ENCODE measurements at places on chromosomes 2 and 18.

DNA sequence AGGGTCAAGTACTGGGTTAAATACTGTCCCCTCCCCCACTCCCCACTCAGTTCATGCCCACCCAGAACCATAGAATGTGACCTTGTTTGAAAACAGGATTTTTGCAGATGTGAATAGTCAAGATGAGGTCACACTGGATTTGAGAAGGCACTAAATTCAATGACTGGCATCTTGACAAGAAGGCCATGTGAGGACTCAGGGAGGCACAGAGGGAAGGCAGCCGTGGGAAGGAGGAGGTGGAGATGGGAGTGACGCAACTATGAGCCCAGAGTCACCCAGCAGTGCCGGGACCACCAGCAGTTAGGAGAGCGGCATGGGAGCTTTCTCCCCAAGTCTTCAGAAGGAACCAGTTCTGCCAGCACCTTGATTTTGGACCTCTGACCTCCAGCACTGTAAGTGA, 257.3 kb downstream of the BCL2 start:
- DNase-seq: no peak

- DNase-seq: no peak
Measured at GRCh38 chr2:45119855-45120254, 110.6 kb upstream of the SIX2 start.

GRCh38 chr2:225740086-225740485, 340.6 kb downstream of the NYAP2 start:
- no peak for DNase-seq

- DNase-seq: no peak
Measured at GRCh38 chr2:143482316-143482715, 353.1 kb downstream of the ARHGAP15 start.

GRCh38 chr2:84851876-84852275, 29.0 kb downstream of the TRABD2A start:
- DNase-seq: no peak

- no peak for DNase-seq
Measured at GRCh38 chr2:69538249-69538648, 101.0 kb upstream of the NFU1 start.

- no peak for DNase-seq
Measured at GRCh38 chr2:42856891-42857632, 64.7 kb upstream of the HAAO start.

GRCh38 chr2:43169099-43169945, 57.1 kb downstream of the ZFP36L2 start:
- DNase-seq: peak; percentile 66

GRCh38 chr2:144448389-144449027, 71.4 kb downstream of the ZEB2 start:
- DNase-seq: no peak

- DNase-seq: no peak
Measured at GRCh38 chr2:68431316-68431972, 35.6 kb downstream of the FBXO48 start.

DNA sequence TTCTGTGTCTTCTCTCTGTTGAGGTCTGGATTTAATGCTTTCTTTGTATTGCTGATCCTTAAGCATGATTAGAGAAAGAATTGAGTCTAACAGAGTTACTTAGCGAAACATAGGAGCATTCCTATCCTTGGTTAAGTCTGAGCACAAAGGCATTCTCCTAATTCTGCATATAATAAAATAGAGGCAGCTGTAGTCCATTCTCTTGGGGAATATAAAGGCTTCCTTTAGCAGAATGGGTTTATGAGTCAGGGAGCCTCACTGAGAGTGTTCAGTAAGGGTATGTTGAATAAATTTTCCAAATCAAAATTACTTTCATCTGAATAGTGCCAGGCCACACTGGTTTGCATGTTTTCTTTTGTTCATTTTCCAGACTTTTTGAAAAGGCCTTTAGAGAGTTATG, 101.5 kb downstream of the GALNT1 start:
- DNase-seq: no peak

- no peak for DNase-seq
Measured at GRCh38 chr2:28357948-28358667, 34.5 kb upstream of the FOSL2 start.

- DNase-seq: no peak
Measured at GRCh38 chr2:203500951-203501350, 34.1 kb downstream of the RAPH1 start.

DNA sequence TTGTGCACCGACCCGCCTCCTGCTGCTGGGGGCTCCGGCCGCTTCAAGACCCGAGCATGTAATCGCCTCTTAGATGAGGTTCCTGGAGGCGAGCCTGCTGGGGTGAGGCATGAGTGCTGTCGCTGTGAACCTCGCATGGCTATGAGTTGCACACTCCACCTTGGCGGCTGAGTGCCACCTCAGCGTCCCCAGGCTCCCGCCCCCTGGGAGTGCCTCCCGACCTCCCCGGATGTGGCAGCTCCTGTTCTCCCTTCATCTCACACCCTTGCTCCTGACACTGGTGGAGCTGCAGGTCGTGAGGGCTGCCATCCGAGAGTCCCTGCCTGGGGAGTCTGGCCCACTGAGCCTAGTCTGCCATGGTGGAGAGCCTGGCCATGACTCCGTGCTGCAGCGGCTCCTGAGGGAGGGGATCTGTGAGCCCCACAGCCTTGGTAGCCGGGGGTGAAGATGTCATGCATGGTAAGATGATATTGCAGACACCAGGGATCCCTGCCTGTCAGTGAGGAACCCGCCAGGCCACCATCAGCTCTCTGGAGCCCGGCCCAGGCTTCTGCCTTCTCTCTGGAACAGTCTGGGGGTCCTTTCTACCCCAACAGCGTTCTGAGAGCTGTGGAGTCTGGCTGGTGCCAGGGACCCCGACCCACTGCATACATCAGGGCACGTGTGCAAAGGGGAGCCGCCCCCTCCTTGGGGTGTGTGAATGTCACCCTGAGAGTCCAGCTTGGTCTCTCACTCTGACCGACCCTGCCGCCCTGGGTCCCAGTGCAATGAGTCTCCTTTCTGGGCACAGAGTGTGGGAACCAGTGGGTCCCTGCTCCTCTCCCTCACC, 61.6 kb upstream of the HS6ST1 start:
- DNase-seq: no peak

GRCh38 chr2:172216477-172216876, 113.8 kb upstream of the DLX2 start:
- DNase-seq: no peak

GRCh38 chr18:39872651-39873050, 2082.4 kb upstream of the PIK3C3 start:
- no peak for DNase-seq

- no peak for DNase-seq
Measured at GRCh38 chr2:241156971-241157441, 6.7 kb downstream of the PPP1R7 start.

Data from CD4-positive, alpha-beta T cell treated with Interleukin-17A for 4 hours (primary cell).